ENCODE measurements at places on chromosomes 3 and 15.

- no peak for DNase-seq
Measured at GRCh38 chr15:67781907-67782690, 43.2 kb upstream of the SKOR1 start.

- DNase-seq: peak; percentile 67
Measured at GRCh38 chr15:64809649-64810496, 15.6 kb downstream of the PIF1 start.

DNA sequence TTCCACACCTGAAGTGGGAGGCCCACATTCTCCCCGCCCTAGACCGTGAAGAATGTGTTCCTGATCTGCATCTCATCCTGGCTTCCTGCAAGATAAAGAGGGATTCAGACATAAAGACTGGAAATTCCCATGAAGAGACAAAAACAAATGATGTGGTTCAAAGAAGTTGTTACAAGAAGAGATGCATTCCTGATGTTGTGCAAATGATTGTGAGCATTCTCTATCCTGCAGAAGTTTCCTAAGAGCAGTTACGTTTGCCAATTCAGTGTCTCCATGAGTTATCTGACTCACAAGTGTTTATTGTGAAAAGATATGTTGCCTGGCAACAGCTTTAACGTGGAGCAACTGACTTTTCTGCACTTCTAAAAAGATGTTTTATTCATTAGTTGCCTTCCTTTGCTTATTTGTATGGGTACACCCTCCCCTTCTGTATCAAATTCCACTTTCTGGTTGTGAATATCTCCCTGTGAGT lies 107.8 kb downstream of the ZIC4 start:
- DNase-seq: no peak

DNA sequence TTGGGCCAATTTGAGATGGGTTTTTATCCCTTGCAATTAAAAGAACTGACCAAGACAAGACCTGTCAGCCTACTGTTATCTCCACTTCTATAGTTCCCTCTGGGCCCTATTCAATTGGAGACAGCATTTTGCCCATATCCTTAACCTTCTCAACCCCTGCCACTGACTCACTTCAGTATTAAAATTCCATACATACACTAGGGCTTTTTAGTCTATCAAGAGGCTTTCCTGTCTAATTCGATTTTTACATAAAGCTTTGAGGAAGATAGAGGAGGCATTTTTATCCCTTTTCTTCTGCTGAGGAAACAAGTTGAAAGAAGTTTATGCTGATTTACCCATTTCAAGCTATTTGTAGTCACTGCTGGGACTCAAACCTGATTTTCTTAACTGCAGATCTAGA lies 51.1 kb downstream of the GTF2E1 start:
- no peak for DNase-seq

DNA sequence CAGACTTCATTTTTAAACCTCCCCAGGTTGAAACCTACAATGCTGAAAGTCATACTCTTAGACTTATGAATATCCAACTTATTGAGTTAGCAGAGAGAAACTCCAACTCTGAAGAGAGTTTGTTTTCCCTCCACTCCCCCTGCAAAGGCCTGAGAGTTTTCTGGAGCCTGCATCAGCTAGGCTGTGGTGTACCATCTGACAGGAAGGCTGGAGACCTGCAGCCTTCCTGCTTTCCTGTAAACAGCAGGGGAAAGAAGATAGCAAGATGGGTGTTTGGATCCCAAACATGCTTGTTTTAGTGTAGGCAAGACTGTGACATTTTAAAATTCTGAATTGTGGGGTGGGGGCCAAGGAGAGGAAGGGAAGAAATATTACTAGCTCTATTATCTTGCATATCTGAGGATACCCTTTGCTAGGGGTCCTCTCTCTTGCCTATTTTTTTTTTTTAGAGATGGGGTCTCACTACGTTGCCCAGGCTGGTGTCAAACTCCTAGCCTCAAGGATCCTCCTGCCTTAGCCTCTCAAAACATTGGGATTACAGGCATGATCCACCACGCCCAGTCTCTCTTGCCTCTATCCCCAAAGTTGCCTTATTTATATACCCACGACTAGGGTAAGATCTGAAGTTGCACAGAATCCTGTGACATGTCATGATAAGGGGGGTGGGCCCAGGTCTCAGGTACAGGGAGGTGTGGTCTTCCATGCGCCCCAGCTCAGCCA lies 51.0 kb upstream of the USP3 start:
- DNase-seq: no peak

DNA sequence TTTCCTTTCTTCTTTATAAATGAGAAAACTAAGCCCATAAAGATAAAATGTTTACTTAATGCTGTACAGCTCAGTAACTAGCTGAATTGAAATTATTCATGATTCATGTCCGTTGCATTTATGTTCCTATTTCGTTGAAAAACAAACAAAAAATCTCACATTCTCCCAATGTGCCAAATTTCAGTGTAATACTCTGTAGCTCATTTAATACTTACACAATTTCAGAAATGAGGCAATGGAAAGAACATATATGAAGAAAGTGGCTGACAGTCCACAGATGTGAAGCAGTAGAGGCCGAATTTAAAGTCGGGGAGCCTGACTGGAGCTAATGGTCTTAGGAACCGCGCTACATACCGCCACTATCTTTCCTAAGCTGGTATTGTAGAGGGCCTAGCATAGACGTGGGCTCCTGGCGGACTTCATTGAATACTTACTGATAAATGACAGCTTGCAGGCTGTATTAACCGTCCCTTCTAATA lies 651 bp downstream of the PLSCR2 start:
- DNase-seq: no peak

DNA sequence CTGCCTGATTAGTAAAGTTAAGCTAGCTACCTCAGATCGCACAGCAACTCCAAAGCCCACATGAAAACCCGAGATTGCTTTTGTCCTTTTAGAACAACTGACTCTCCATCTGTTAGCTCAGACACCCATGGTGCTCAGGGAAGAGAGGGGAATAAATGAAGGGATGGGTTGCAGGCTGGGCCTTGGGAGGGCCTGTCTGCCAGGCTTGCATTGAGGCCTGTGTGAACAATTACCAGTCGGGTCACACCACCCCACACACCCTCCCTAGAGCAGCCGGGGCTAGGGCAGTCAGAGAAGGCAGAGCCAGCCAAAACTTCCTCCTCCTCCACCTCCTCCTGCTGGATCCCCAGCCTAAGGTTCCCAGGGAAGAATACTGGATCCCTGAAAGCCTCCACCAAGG lies 8.8 kb upstream of the PRKAR2A start:
- DNase-seq: no peak

GRCh38 chr3:100912571-100912970 lies 80.7 kb downstream of the ABI3BP start:
- no peak for DNase-seq

DNA sequence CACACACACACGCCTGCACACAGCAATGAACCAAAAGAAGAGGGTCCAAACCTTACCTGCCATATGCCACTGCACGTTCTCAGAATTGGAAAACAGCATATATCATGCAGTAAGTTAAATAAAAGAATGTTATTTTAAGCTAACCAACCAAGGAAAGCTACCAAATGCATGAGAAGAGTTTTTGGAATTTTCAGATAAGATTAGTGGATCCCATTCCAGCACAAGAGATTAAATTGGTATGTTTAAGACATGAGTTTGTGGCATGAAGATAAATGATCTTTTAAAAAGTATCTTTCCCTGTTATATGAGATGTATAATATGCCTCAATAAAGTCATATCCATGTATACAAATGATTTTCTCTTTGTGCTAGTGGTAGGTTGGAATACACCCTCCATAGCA lies 811.4 kb downstream of the NR2F2 start:
- DNase-seq: no peak

Measured in CD4-positive, alpha-beta T cell treated with Interleukin-15 for 4 hours (primary cell).